Hypothalamus (tissue), 51 donors: ENCODE measurements at places on chromosomes 1 and 21.

DNA sequence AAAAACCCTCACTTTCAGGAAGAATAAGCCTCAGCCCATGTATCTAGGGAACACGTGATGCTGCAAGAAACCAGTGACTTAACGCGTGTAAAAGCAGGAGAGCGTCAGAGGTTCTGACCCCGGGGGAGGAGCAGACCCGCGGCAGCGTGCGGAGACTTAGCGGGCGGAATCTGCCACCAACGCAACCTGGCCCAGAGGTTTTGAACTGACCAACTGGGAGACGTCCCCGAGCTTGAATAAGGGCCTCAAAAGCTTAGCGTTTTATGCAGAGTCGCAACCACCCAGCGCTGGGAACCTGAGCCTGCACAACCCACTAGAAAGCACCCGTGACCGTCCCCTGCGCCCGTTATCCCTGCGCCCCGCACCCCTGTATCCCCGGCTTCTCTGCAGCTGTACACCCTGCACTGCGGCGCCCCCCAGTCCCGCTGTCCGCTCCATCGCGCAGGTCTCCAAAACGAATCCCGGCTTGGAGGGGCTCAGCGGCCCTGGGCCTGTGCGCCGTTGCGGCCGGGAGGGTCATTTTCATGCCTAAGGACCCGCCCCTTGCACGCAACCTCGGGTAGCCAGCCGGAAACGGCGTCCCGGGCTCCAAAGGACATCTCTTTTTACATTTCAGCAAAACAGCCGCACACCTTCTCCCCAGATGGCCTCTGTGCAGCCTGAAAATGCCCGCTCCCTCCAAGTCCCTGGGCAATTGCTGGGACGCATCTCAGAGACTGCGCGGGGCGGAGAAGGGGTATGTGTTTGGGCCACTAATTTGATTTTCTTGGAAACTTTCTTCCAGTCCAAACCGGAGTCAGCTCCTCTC is 29.4 kb upstream of the TRIM17 start:
- DNase-seq = peak; percentile 30

DNA sequence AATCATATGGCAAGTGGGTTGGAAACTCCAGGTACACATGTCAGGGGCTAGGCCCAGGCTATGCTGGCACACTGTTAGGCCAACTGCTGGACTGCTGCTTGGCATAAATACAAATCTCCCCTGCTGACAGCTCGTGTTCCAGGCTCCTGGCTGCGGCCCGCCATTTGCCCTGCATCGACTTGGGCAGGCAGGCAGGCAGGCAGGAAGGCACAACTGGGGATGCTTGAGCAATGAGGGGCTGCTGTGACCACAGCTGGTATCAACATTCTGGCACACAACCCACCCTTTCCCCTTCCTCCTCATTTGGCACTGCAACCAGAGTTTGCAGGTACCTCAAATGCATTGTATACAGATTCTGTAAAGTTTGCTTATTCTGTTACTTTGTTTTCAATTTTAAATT is 53.2 kb downstream of the SAMSN1 start:
- DNase-seq = no peak

DNA sequence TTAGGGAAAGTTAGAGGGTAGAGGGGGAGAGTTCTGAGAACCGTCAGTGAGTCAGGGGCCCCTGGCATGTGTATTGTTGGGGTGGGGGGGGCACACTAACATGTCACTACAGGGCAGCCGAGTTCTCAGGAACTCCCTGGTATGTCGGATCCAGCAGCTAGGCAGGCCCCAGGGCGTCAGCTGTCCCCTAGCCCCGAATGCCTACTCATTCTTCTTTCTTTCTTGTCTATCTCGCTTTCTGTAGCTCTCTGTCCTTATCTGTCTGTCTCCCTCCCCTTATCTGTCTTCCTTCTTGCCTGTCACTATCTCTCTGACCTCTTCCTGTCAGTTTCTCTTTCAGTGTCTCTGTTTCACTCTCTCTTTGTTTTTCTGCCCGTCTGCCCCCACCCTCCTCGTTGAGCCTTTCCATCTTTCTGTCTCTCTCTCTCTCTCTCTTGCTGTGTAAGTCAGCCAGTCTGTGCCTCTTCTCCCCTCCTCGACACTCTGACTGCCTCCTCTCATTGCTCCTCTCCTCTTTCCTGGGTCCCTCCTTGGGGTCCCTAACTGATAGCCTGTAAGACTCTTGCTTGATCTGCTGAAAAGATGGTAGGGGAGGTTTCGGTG is 2.4 kb downstream of the NTRK1 start:
- no peak for DNase-seq

DNA sequence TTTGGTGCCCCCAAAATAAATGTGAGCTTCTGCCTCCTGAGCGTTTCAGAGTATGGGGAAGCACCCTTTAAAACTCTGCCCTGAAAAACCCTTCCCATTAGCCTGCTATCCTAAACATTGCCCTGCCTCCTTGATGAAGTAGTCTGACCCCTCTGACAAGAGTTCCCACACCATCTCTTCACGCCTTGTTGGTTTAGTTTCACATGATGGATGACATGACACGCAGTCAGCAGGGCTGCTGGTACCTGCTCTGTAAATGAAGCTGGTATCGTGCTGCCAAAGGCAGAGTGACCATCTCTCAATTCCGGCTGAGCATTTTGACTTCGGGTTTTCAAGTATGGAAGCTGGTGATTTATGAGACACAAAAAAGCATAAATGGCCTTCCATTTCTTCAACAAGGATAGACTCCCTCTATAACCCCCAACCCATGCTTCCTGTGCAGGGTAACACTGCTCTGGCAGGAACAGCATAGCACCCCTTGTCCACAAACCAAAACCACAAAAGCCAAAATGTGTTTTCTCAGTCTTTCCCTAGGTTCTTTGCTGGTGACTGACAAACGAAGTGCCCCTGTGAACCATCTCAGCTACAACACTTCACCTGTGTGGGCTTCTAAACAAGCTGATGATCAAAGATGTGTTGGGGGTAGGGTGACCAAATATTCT is 444.6 kb downstream of the NUF2 start:
- DNase-seq = no peak

DNA sequence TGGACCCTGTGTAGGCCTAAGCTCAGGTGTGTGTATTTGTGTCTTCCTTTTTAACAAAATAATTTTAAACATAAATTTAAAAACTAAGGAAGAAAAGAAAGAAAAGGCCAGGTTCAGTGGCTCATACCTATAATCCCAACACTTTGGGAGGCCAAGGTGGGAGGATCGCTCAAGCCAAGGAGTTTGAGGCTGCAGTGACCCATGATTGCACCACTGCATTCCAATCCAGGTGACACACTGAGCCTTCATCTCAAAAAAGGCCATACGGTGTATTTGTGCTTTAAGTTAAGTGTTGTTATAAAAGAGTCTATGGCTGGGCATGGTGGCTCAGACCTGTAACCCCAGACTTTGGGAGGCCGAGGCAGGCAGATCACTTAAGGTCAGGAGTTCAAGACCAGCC is 8.3 kb downstream of the RAB3B start:
- DNase-seq = no peak

DNA sequence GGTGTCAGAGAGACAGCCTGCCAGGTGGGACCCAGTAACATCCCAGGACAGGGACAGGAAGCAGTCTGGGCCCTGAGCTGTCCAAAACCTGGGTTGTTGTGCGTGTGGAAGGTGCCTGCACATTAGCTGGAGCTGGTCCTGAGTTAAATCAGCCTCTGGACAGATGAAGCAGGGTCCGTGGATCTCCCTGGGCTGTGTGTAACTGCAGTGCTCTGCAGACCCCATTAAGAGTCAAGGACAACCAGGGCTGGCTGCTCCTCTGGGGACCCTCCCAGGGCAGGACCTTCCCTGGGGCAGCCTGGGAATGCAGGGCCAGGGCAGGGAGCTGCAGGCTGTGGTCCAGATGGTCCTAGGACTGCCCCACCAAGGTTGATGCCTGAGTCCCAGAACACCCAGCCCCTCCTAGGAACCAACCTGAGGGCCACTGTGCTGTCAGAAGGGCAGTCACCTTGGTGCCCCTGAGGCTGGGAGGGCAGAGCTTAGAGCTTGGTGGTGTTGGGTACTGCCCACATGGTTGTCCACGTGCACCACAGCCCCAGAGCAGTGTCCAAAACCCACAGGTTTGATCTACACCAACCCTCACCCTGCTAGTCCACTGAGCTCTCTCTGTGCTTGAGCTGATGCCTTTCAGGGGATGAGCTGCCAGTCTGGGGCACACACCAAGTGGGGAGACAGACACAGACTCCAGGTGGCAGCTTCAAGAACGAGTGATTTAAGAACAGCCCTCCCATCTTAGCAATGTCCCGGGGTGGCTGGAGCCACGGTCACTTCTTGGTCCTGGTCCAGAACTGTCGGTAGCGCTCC is 2.9 kb downstream of the MRPL55 start:
- no peak for DNase-seq

DNA sequence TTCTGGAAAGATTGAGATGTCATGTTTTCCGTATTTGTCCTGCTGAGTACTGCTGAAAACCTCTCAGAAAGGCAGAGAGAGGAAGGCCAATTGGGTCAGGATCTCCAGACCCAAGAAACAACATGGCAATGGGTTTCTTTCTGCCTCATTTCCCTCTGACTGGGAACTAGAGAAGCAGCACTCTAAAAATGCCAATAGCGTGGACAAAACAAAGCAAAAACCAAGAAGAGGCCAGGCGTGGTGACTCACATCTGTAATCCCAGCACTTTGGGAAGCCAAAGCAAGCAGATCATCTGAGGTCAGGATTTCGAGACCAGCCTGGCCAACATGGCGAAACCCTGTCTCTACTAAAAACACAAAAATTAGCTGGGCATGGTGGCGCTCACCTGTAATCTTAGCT is 18.3 kb downstream of the TNFRSF9 start:
- no peak for DNase-seq

- DNase-seq = no peak
Measured at GRCh38 chr1:15325375-15326085, 78.5 kb downstream of the FHAD1 start.

- no peak for DNase-seq
Measured at GRCh38 chr1:15950763-15951295, 25.1 kb downstream of the ZBTB17 start.

DNA sequence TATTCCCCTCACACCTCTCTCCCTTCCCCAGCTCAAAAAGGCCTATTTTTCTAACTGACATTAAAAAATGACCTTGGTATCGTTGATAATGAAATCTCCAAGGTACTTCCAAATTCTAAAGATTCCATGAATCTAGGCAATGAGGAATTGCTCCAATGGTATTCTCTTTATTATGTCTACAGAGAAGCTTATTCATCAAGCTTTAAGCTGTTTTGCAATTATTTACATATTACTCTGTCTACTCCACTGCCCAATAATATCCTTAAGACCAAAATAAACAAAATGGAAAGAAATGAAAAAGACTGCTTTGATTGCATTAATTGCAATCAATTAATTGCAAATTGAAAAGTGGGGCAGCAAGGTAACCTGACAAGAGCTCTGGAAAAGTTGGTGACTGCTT is 7.9 kb downstream of the PLPP3 start:
- no peak for DNase-seq

DNA sequence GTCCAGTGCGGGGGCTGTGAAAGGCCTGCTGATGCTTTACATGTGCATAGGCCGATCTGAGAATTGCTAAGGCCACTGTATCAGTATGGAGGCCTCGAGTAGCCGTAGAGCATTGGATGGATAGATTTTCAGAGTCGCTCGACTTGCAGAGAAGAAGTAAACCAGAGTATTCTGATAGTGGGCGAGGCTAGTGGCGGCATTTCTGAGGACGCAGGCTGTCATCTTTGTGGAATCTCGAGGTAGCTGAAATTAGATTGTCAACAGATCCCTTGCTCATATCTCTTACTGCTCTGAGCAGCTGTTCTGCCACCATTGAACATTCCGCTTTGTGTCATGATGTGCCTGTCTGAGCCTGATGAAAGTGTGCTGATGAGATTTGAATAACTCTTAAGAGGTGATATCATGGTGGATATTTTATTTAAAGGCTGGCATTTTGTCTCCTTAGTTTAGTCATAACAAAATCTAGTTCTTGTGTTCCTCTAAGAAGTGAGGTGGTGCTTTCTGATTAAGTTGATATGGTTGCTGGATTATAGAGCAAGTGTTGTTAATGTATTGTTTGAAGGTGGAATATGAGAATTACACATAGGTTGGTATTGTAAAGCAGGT is 1.5 kb downstream of the KIF1B start:
- no peak for DNase-seq

- DNase-seq = no peak
Measured at GRCh38 chr1:230976825-230977747, 1.6 kb downstream of the TTC13 start.

DNA sequence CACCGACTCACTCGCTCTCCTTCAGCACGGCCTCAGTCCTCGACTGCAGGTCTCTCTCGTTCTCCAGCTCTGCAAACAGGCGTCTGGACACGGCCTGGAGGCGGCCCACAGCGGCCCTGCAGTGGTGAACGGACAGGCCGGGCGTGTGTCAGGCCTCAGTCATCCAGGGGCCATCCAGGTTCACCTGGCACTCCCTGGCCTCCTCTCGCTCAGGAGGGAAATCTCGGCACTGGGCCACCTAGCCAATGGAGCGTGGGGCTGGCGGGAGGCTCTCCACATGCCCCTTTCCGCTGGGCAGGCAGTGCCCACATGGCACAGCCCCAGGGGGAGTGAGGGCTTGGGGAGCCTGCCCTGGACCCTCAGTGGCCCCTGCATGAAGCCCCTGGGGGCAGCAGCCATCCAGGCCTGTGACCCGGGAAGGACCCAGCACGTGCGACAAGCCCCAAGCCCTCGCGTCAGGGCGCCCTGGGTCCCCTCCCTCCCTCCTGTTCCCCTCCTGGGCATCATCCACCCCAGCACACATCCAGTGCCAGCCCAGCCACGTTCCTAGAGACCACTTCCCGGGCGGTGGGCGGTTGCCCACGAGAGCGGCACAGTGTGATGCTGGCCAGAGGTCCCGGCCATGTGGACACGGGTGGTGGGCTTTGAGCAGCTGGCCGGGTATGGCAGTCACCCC is 18.1 kb downstream of the CFAP74 start:
- DNase-seq = no peak

- no peak for DNase-seq
Measured at GRCh38 chr1:234690872-234691271, 80.9 kb upstream of the IRF2BP2 start.

GRCh38 chr1:13628711-13629110 is 45.1 kb downstream of the PDPN start:
- DNase-seq = no peak
